ENCODE measurements at places on chromosomes 16 and 17.

- no peak for DNase-seq
Observed at GRCh38 chr16:2782583-2783351, 4.6 kb downstream of the PRSS33 start.

DNA sequence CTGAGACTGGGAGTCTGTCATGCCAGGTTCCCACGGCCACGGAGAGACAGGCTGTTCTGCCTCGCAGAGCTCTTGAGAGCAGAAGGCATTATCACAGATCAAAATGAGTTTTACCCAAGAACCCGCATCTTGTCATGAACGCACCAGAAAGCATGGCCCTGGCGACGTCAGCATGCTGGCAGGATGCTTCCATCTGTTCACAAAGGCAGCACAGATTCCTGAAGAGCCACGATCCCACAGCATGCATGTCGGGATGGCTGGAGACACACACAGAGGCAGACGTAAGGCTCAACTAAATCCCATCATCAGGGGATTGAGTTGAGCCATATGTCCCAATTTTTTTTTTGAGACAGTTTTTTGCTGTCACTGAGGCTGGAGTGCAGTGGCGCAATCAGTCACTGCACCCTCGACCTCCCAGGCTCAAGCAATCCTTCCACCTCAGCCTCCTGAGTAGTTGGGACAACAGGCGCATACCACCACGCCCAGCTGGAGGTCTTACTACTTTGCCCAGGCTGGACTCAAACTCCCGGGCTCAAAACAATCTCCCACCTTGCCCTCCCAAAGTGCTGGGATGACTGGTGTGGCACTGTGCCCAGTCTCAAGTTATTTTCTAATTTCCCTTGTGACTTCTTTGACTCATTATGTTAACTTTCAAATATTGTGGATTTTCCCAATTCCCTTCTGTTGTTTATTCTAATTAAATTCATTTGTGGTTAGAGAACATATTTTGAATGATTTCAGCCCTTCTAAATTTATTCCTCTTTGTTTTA, 11.1 kb downstream of the FANCA start:
- DNase-seq: no peak

DNA sequence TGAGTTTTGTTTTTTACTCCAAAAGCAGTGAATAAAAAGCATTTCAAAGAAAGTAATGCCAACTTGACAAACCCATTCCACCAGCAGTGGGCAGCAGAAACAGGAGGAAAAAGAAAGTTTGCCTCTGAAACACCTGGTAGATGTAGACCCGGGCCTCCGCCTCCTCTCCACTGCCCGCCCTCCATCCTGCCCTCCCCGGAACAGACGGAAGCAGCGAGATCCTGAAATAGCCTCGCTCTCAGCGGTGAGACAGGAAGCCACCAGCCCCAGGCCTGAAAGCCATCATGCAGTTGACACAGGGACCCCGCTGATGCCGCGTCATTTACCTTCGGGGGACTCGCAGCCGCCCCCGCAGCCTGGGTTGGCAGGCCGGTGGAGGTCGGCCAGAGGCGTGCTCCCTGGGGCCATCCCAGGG, 67.8 kb downstream of the C16orf78 start:
- no peak for DNase-seq

DNA sequence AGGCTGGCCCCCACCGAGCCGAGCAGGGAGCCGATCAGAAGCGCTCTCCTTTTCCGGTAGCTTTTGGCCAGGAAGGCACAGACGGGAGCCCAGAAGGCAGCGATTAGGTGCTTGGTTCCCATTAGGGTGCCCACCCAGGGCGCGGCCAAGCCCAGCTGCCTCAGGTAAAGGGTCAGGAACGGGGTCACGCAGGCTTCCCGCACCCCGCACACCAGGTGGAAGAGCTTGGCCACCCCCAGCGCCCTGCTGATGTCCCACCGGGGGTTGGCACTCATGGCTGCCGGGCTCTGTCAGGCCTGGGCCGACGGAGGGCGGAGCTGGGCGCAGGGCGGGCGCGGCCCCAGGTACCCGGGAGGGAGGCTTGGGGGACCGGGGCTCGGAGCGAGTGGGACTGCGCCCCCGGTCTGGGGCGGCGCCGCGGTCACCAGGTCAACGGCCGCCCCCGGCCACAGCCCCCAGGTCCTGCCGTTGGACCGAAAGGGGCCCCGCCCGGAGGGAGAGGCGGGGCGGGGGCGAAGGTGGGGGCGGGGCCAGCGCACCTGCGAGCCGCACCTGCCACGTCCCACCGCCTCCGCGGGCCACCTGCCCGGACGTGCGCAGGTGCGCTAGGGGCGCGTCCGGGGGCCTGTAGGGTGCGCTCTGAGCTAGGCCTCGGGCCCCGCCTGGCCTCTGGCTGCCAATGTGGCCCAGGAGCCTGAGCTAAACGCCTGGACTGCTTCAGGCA, at the start of gene MFSD6L:
Gene MFSD6L, minus strand, starts transcription at position 520 of the 724 bp plus-strand sequence. Its CDS starts 245 bp downstream, at position 275.
- no peak for DNase-seq
